Stimulated activated CD8-positive, alpha-beta memory T cell treated with anti-CD3 and anti-CD28 coated beads, Interleukin-2, amount 100 ng/mL, for 1 hour (primary cell): ENCODE measurements at places on chromosomes 16 and 17.

DNA sequence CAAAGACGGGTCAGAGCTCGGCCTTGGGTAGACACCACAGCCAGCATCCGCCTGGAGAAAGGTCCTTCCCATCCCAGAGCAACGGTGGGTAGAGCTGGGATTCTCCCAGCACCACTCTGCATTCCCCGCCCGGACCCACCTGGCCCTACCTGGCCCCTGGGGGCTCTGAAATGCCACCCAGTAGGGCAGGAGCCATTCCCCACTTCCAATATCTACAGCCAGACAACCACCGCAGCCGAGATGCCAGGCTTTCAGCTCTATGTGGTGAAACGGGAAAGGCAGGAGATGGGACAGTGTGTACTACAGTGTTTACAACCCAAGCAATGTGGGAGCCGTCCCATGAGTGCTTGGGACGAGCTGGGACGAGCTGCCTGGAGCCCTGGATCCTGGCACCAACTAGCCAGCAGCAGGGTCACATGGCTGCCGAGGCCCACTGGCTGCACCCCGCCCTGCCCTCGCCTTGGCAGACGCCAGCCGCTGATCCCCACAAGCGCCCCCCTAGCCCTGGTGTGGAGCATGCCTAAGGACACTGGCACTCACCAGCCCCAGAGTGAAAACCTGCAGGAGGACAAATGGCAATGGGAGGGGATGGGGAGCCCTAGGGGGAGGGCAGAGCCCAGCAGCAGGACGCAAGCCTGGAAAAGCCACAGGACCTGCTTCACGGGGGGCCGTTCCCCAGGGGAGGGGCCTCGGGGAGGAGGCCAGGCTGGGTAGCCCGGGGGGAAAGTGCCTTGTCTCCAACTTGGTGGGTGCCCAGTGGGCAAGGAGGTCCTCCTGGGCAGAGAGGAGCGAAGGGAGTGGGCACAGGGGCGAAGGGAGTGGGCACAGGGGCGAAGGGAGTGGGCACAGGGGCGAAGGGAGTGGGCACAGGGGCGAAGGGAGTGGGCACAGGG is 13.5 kb downstream of the TMC6 start:
- DNase-seq = no peak

- DNase-seq = peak; percentile 48
These were observed 1.2 kb upstream of the COG1 start for GRCh38 chr17:73191443-73192205.

- no peak for DNase-seq
These were observed 744 bp downstream of the CMIP start for GRCh38 chr16:81445143-81445961.

- DNase-seq = no peak
These were observed 25.3 kb downstream of the SRL start for GRCh38 chr16:4216596-4216995.

- no peak for DNase-seq
These were observed 325.7 kb upstream of the TBX2 start for GRCh38 chr17:61073799-61074513.

- no peak for DNase-seq
These were observed 23.4 kb upstream of the MFSD6L start for GRCh38 chr17:8822401-8823035.

- no peak for DNase-seq
These were observed 55.7 kb downstream of the SYNRG start for GRCh38 chr17:37553401-37553966.

- no peak for DNase-seq
These were observed 5.6 kb upstream of the NOTUM start for GRCh38 chr17:81966343-81967243.

DNA sequence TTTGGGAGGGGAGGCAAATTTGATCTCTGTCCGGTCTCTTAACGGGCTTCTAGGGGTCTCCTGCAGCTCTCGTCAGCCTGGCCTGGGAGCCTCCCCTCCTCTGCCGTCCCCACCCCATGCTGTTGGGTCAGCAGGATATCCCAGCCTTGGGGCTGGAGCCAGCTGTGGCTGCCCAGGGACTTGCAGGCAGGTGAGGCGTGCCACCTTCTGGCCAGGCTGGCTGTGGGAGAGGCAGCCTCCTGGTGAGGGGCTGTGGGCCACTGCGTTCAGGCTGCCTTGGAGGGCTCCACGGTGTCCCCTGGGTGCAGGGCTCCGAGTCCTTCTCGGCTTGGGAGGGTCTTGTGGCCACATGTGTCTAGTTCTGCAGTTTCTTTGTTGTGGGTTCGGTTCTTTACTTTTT is 34.6 kb downstream of the TBCD start:
- DNase-seq = no peak

DNA sequence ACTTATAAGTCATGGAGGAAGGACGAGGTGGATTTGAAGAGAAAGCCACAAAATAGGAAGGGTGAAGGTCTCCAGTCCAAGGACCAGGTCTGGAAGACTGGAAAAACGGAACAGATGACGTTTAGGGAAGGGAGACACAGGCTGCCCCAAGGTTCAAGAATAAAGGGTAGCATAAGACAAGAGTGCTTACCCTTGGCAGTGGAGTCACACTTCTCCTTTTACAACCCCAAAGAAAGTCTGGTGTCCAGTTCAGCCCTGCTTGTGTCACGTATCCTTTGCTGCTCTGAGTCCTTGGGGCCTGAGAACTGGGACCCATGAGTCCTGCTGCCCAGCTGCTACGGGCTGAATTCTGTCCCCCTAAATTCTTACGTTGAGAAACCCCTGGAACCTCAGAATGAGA is 13.0 kb upstream of the GGA2 start:
- DNase-seq = no peak

GRCh38 chr17:56754523-56755208 is 79.1 kb downstream of the C17orf67 start:
- DNase-seq = no peak

GRCh38 chr16:22372882-22373661 is 1.3 kb downstream of the CDR2 start:
- DNase-seq = no peak

GRCh38 chr17:17498606-17499301 is 2.6 kb upstream of the RASD1 start:
- no peak for DNase-seq

- DNase-seq = no peak
These were observed 1.0 kb downstream of the NOG start for GRCh38 chr17:56594320-56595107.

DNA sequence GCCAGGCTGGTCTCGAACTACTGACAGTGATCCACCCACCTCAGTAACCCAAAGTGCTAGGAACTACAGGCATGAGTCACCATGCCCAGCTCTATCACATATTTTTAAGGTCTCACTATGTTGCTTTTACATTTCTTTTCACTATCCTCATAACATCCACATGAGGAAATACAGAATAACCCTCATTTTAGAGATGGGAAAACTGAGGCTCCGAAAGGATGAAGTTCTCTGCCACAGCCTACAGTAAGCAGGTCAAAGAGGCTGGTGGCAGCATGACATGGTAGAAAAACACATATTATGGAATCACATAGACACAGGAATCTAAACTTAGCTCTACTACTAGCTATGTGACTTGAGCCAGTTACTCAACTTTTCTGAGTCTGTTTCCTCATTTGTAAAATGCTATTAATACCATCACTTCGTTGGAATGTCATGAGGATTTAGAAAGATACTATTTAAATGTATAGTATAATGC is 32.2 kb downstream of the APPBP2 start:
- no peak for DNase-seq

GRCh38 chr17:82787081-82787848 is 35.4 kb downstream of the TBCD start:
- DNase-seq = no peak

GRCh38 chr16:5516115-5516514 is 418.5 kb upstream of the EEF2KMT start:
- no peak for DNase-seq

DNA sequence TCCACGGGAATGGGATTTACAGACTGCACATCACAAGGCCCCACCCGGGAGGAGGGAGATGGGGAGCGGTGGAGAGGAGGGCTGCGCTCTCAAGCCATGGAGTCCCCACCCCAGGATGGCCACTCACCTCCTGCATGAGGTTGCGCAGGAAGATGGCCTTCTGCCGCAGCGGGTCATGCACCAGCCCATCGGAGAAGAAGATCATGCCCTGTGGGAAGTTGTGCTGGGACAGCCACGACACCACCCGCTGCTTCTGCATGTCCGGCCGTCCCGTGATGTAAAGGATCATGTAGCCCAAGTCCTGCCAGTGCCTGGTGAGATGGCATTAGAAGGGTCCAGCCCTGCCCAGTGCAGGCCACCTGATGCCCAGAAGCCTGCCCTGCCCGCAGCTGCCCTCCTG is 17.0 kb downstream of the PIMREG start:
- no peak for DNase-seq

GRCh38 chr16:87976665-87977064 is 25.4 kb downstream of the BANP start:
- DNase-seq = no peak

GRCh38 chr16:68328151-68328859 is 17.5 kb downstream of the PRMT7 start:
- DNase-seq = peak; percentile 59

- peak; percentile 15 for DNase-seq
These were observed 76.7 kb downstream of the CHD9 start for GRCh38 chr16:53131363-53132071.

DNA sequence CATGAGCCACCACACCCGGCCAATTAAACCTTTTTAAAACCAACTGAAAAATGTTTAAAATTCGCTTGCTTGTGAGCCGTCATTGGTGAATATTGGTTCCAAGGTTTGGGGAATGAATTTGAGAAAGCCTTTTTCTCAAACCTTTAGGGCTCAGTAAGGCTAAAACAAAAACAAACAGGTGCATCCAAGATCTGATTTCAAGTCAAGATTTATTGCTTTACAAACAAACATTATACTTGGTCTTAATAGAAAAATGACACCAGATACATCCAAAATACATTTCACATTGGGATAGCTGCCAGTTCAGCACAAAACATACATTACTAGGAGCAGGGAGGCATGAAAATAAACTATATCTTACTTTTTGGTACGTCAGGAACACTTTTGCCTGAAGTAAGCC is 5.4 kb downstream of the C17orf58 start:
- DNase-seq = no peak

GRCh38 chr17:45267436-45268055 is 5.7 kb upstream of the SPATA32 start:
- DNase-seq = no peak

DNA sequence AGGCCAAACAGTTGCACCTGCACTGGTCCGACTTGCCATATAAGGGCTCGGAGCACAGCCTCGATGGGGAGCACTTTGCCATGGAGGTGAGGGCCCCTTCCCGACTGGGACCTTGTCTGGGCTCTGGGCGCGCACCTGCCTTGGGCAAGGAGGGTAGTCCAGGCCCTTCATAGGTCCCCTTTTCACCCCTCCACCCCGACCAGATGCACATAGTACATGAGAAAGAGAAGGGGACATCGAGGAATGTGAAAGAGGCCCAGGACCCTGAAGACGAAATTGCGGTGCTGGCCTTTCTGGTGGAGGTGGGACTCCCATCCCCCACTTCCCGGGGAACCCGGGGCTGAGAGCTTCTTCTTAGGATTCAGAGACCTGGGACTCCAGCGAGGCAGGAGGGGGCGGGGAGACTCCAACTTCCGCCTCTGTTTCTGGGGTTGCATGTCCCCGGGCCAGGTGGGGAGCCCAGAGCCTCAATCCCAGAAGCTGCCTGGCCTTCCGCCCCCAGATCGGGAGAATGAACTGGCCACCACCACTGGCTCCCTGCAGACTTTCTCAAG is 7.8 kb downstream of the CA4 start:
- DNase-seq = no peak

DNA sequence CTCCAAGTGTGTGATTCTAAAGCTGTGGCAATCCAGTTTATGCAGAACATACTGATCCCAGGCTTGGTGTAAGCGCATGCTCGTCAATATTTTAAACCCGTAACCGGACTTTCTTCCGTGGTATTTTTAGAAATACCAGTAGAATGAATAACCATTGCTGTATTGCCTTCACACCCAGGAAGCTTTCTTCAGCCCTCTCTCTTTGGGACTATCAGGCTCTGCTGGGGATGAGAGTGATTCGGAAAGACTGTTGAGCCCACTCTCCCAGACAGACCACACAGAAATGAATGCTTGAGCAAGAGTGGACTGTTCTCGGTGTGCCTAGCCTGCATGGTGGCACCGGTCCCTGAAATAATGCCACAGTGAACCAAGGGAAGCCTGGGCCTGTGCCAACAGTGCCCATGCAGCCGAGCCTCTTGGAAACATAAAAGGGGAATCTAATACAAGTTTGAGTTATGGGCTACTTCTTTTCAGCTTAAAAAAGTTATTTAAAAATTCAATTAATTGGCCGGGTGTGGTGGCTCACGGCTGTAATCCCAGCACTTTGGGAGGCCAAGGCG is 89.9 kb upstream of the ELAC2 start:
- DNase-seq = no peak

- no peak for DNase-seq
These were observed 54.9 kb downstream of the SDR42E1 start for GRCh38 chr16:81956213-81956948.

GRCh38 chr17:67676305-67676704 is 41.4 kb upstream of the NOL11 start:
- no peak for DNase-seq
